Nasal cavity respiratory epithelium epithelial cell of viscerocranial mucosa (primary cell): ENCODE measurements at places on chromosomes 7 and 10. TPM values are rescaled to one million over a fixed set of nuclear protein-coding genes. Genes with fewer than 3 reads are reported as not detected.

The ELAPOR2 gene
- total RNA-seq, result 2.7 and 10.5 TPM in 2 replicates

The KLF14 gene
- total RNA-seq, result 0.07 TPM in 1 of 2 replicates, not detected in the other

The GPAM gene
- total RNA-seq, result 13.3 and 14.9 TPM in 2 replicates

The RBP3 gene
- total RNA-seq, result not detected in 2 replicates

The SPDYE1 gene
- total RNA-seq, result not detected in 2 replicates

The TAS2R38 gene
- total RNA-seq, result not detected in 2 replicates

The EGR2 gene
- total RNA-seq, result 0.64 and 0.68 TPM in 2 replicates

The HOXA1 gene
- 0.07 and 0.68 TPM in 2 replicates for total RNA-seq

The ATG9B gene
- 1.00 and 1.7 TPM in 2 replicates for total RNA-seq

The NUB1 gene
- total RNA-seq, result 32.5 and 48.6 TPM in 2 replicates

The SLC13A4 gene
- total RNA-seq, result 0.07 TPM in 1 of 2 replicates, not detected in the other

The LRIT1 gene
- total RNA-seq, result not detected in 2 replicates

The C10orf105 gene
- not detected in 2 replicates for total RNA-seq

The PPP1R17 gene
- not detected in 2 replicates for total RNA-seq

The TBC1D12 gene
- 11.2 and 12.6 TPM in 2 replicates for total RNA-seq

The TAS2R3 gene
- 1.0 and 7.8 TPM in 2 replicates for total RNA-seq

The UPK3BL2 gene
- 2.4 and 72.2 TPM in 2 replicates for total RNA-seq

The PAX2 gene
- not detected in 2 replicates for total RNA-seq

The ARHGAP22 gene
- total RNA-seq, result 4.4 and 9.5 TPM in 2 replicates

The PTPRZ1 gene
- total RNA-seq, result 15.4 and 17.7 TPM in 2 replicates

The SRRM3 gene
- 0.34 and 2.1 TPM in 2 replicates for total RNA-seq

The ITGB8 gene
- 7.9 and 80.3 TPM in 2 replicates for total RNA-seq

The SYPL1 gene
- total RNA-seq, result 82.0 and 179 TPM in 2 replicates

The CYP3A7 gene
- 0.07 TPM in 1 of 2 replicates, not detected in the other for total RNA-seq

The MINDY4 gene
- total RNA-seq, result 1.4 and 3.5 TPM in 2 replicates

The ODAD2 gene
- under 0.01 and 0.28 TPM in 2 replicates for total RNA-seq

The ZNF479 gene
- total RNA-seq, result not detected in 2 replicates

The CALML5 gene
- total RNA-seq, result 2.3 and 2.7 TPM in 2 replicates
